ENCODE measurements at places on chromosomes 16 and 17. TPM values are rescaled to one million over a fixed set of nuclear protein-coding genes. Genes with fewer than 3 reads are reported as not detected.

GRCh38 chr17:7262935-7263800 lies 890 bp upstream of the CLDN7 start:
- DNase-seq = no peak

- DNase-seq = no peak
Measured at GRCh38 chr16:89300311-89300975, 82.9 kb downstream of the ZNF778 start.

- no peak for DNase-seq
Measured at GRCh38 chr17:77465358-77466041, 324.7 kb downstream of the SEC14L1 start.

DNA sequence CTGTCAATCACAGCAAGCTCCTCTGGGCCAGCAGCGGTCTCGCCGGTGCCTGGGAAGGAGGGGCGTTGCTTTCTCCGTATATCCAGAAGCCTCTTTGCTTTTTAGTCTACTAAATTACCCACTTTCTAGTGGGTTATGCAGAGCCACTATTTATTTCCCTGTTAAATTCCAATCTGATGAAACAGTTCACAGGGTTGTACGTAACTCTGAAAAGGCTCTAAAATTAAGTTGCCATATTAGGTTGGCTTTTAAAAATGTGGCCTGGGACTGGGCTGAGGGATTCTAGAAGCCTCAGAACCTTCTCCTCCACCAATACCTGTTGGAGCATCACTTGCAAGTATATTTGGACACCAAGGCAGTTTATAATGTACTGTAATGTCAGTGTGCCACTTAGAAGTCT lies 27.2 kb downstream of the MARCHF10 start:
- no peak for DNase-seq

- DNase-seq = no peak
Measured at GRCh38 chr16:89898201-89898967, 20.3 kb upstream of the MC1R start.

GRCh38 chr16:85555719-85556455 lies 57.2 kb upstream of the GSE1 start:
- no peak for DNase-seq

The MT2A gene
- polyA plus RNA-seq = 26.9 TPM

GRCh38 chr16:88315543-88316105 lies 67.1 kb upstream of the ZNF469 start:
- DNase-seq = peak; percentile 54

DNA sequence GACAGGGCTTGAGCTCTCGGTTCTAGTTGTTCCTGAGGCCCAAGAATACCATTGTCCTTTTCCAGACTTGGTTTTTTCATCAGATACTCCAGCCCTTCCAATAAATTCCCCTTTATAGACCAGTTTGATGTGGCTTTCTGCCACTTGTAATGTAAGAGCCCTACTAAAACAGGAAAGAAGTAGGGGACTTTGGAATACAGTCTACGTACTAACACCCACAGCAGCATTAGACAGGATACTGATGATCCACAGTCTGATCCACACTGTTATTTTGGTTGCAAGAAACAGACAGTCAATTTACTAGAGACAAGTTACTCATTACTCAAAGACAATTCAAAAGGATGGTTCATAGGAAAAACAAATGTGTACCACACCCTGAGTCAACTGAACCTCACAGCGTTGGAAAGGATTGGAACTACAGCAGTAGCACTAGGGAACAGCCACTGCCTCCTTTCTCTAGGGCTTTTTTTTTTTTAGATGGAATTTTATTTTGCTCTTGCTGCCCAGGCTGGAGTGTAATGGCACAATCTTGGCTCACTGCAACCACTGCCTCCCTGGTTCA lies 45.9 kb upstream of the MED13 start:
- no peak for DNase-seq

The CYBA gene
- polyA plus RNA-seq = 52.9 TPM

The KCNH4 gene
- polyA plus RNA-seq = 0.10 TPM

DNA sequence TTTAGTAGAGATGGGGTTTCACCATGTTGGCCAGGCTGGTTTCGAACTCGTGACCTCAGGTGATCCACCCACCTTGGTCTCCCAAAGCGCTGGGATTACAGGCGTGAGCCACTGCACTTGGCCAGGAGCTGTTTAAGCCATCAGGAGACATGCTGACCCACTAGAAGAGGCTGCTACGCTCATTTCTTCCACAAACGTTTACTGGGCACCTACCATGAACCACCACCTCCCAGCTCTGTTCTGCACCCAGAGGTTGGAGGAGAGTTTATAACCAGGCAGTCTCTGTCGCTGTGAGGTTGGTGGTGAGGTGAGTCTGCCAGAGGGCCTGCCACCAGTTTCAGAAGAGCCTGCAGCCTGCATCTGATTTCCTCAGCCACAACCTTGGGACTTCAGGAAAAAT lies 51.8 kb downstream of the SF3B3 start:
- DNase-seq = no peak

DNA sequence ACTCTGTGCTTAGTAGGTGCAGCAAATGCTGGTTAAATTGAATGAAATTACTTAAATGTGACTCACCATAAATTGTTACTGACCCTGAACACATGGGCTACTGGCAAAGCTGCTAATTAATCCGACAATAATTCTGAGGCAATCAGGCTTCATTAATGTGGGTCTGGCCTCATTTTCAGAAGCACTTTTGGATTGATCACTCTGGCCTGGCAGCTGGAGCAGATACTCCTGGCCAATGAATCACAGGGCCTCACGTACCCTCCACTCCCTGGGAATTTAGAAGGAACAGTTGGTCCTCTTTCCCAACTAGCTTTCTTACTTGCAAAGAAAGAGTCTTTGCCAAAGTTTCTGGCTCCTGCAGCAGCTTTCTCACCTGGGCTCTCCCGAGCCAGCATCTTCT lies 162.0 kb upstream of the ZKSCAN2 start:
- DNase-seq = no peak

GRCh38 chr16:57966204-57966771 lies 4.6 kb downstream of the CNGB1 start:
- no peak for DNase-seq

The APOBR gene
- polyA plus RNA-seq = 1.2 TPM

DNA sequence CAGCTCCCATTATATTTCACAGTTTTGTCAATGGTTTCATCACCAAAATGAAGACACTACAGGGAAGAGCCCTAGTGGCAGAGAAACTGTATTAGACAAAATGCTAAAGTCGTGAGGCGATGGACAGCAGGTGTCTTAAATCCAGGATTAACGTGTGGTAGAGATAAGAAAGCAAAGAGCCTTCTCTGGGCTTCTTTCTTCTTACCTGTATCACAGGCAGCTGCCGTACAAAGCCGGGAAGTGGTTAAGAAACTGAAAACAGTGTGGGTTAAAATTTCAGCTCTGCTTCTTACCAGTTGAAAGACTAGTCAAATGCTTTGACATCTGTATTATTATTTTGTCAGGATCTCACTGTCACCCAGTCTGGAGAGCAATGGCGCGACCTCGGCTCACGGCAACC lies 98.2 kb upstream of the NUDT7 start:
- no peak for DNase-seq

DNA sequence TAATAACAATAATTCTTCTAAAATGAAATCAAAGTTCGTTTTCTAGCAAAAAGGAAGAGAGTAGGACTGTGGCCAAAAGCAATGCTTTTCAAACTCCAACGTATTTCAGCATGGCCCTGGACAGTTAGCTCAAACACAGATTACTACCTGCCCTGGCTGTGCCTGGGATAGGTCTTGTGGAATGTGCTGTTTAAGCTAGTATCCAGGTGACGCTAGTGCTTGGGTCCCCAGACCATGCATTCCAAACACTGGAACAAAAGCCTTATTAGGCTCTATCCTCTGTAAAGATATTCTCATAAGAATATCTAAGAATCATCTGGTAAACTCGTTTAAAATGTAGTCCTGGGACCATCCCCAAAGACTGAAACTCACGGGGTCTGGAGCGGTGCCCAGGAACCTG lies 52.6 kb upstream of the MEAK7 start:
- DNase-seq = no peak

GRCh38 chr17:27810211-27810901 lies 10.0 kb upstream of the NOS2 start:
- no peak for DNase-seq

The SLC7A5 gene
- 12.7 TPM for polyA plus RNA-seq

GRCh38 chr17:622356-622755 lies 92.3 kb downstream of the VPS53 start:
- DNase-seq = no peak

The HSD11B2 gene
- 12.5 TPM for polyA plus RNA-seq

The NTN1 gene
- polyA plus RNA-seq = 4.4 TPM

GRCh38 chr17:68290268-68290954 lies 516 bp downstream of the SLC16A6 start:
- DNase-seq = no peak
